ENCODE measurements at places on chromosomes 2 and 18. TPM values are rescaled to one million over a fixed set of nuclear protein-coding genes. Genes with fewer than 3 reads are reported as not detected.

VWA3B gene
- total RNA-seq: 0.59 TPM

- no peaks in the 10 kb centered on the region for H3K4me1 ChIP-seq
- no peak overlapping the region for H3K27ac ChIP-seq
- no peak for DNase-seq
- no peaks in the 10 kb centered on the region for H3K36me3 ChIP-seq
- no peak overlapping the region for H3K4me3 ChIP-seq
- H3K27me3 ChIP-seq: no peaks in the 10 kb centered on the region
These were observed 282.6 kb downstream of the CBLN2 start for GRCh38 chr18:72261590-72261989.

- DNase-seq: peak; percentile 37
- no peak overlapping the region for H3K27ac ChIP-seq
- H3K4me1 ChIP-seq: peaks cover 7% of the 10 kb centered on the region
- H3K36me3 ChIP-seq: no peaks in the 10 kb centered on the region
- H3K27me3 ChIP-seq: peaks cover 9% of the 10 kb centered on the region
- no peak overlapping the region for H3K4me3 ChIP-seq
These were observed 49.8 kb downstream of the PARD6G start for GRCh38 chr18:80197528-80197927.

SPEG gene
- total RNA-seq: 26.4 TPM

- H3K4me1 ChIP-seq: no peaks in the 10 kb centered on the region
- no peaks in the 10 kb centered on the region for H3K27me3 ChIP-seq
- H3K27ac ChIP-seq: no peak overlapping the region
- H3K36me3 ChIP-seq: peaks cover 13% of the 10 kb centered on the region
- H3K4me3 ChIP-seq: no peak overlapping the region
These were observed 23.6 kb downstream of the MALT1 start for GRCh38 chr18:58694720-58695468.

- H3K27ac ChIP-seq: no peak overlapping the region
- H3K36me3 ChIP-seq: peaks cover 13% of the 10 kb centered on the region
These were observed 9.1 kb downstream of the SCLY start for GRCh38 chr2:238069877-238070276.

- H3K36me3 ChIP-seq: no peaks in the 10 kb centered on the region
- H3K4me1 ChIP-seq: no peaks in the 10 kb centered on the region
- no peak for DNase-seq
- H3K27me3 ChIP-seq: no peaks in the 10 kb centered on the region
These were observed 489.6 kb upstream of the SPRED2 start for GRCh38 chr2:65922030-65922429.

- H3K27ac ChIP-seq: no peak overlapping the region
- peak overlapping the region; percentile 72 for H3K4me3 ChIP-seq
- peak; percentile 95 for DNase-seq
- H3K36me3 ChIP-seq: no peaks in the 10 kb centered on the region
- peaks cover 3% of the 10 kb centered on the region for H3K27me3 ChIP-seq
These were observed 697 bp downstream of the LGALSL start for GRCh38 chr2:64454386-64455332.

DNA sequence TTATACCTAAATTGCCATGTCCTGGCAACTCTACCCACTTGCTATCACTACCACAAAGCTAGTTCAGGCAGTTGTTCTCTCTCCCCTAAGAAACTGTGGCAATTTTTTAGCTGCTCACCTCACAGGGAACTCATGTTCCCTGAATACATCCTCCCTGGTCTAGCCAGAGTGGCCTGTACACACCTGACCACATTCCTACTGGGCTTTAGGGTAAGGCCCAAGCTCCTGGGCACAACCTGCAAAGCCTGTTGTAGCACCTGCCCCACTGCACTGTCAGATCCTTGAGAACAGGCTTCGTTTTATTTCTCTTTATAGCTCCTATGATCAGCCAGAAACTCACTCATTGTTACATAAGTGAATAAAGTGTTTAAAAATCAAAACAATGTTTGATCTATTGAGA, 21.5 kb downstream of the CNGA3 start:
- no peaks in the 10 kb centered on the region for H3K36me3 ChIP-seq
- peaks cover 5% of the 10 kb centered on the region for H3K27me3 ChIP-seq

- no peak overlapping the region for H3K4me3 ChIP-seq
- no peaks in the 10 kb centered on the region for H3K27me3 ChIP-seq
- no peak for DNase-seq
- peak overlapping the region; percentile 10 for H3K27ac ChIP-seq
- H3K36me3 ChIP-seq: no peaks in the 10 kb centered on the region
- peaks cover 18% of the 10 kb centered on the region for H3K4me1 ChIP-seq
These were observed 494.4 kb downstream of the TMX3 start for GRCh38 chr18:68220458-68220857.

DNA sequence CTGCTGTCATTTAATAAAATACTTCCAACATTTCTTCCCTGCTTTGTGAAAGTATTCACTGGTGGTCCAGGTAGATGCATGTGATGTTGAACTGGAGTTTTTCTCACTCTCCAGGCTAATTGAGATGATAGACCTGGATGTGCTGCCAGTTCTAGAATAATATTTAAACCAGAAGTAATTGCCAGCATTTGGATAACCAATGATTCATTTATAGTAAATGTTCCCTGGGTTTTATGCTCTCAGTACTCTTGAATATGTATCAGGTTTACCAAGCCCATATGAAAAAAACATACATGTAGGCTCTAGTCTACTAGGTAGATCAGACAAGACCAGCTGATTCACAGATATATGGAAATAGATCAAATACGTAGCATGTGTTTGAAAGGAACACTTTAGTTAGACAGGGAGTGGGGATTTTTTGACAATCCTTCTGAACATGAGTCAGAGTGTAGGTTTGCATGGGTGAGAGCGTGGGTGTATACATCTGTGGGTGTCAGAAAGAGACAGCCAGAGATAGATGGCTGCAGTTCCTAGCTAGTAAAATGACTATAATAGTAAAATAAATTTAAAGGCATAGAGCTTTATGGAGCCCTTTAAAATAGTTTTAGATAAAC, 115.1 kb downstream of the NAB1 start:
- H3K36me3 ChIP-seq: no peaks in the 10 kb centered on the region
- H3K4me1 ChIP-seq: peaks cover 13% of the 10 kb centered on the region
- H3K27ac ChIP-seq: no peak overlapping the region
- H3K4me3 ChIP-seq: no peak overlapping the region
- DNase-seq: no peak

CIAO1 gene
- total RNA-seq: 111 TPM

TMEM37 gene
- 1.1 TPM for total RNA-seq

GRCh38 chr18:44673256-44673880, 7.3 kb upstream of the SETBP1 start:
- no peak overlapping the region for H3K4me3 ChIP-seq
- H3K27ac ChIP-seq: no peak overlapping the region
- H3K4me1 ChIP-seq: no peaks in the 10 kb centered on the region
- H3K36me3 ChIP-seq: no peaks in the 10 kb centered on the region
- H3K27me3 ChIP-seq: no peaks in the 10 kb centered on the region

MGAT5 gene
- 28.3 TPM for total RNA-seq

- DNase-seq: no peak
- no peak overlapping the region for H3K27ac ChIP-seq
- H3K27me3 ChIP-seq: no peaks in the 10 kb centered on the region
- H3K4me3 ChIP-seq: no peak overlapping the region
- H3K36me3 ChIP-seq: no peaks in the 10 kb centered on the region
These were observed 617.3 kb upstream of the LRATD1 start for GRCh38 chr2:14015113-14015630.

- no peaks in the 10 kb centered on the region for H3K27me3 ChIP-seq
- H3K27ac ChIP-seq: no peak overlapping the region
- no peak overlapping the region for H3K4me3 ChIP-seq
- H3K4me1 ChIP-seq: peaks cover 7% of the 10 kb centered on the region
These were observed 109.9 kb upstream of the MAP4K3 start for GRCh38 chr2:39546937-39547336.

- H3K36me3 ChIP-seq: no peaks in the 10 kb centered on the region
- H3K27ac ChIP-seq: no peak overlapping the region
- no peaks in the 10 kb centered on the region for H3K27me3 ChIP-seq
- no peak overlapping the region for H3K4me3 ChIP-seq
- DNase-seq: peak; percentile 62
These were observed 417.5 kb downstream of the NUP35 start for GRCh38 chr2:183541766-183542165.

MYO7B gene
- under 0.01 TPM for total RNA-seq

GRCh38 chr18:9988665-9989064, 74.8 kb downstream of the VAPA start:
- no peaks in the 10 kb centered on the region for H3K4me1 ChIP-seq
- no peak for DNase-seq
- H3K27me3 ChIP-seq: peaks cover 19% of the 10 kb centered on the region
- no peak overlapping the region for H3K4me3 ChIP-seq
- H3K27ac ChIP-seq: no peak overlapping the region

DNA sequence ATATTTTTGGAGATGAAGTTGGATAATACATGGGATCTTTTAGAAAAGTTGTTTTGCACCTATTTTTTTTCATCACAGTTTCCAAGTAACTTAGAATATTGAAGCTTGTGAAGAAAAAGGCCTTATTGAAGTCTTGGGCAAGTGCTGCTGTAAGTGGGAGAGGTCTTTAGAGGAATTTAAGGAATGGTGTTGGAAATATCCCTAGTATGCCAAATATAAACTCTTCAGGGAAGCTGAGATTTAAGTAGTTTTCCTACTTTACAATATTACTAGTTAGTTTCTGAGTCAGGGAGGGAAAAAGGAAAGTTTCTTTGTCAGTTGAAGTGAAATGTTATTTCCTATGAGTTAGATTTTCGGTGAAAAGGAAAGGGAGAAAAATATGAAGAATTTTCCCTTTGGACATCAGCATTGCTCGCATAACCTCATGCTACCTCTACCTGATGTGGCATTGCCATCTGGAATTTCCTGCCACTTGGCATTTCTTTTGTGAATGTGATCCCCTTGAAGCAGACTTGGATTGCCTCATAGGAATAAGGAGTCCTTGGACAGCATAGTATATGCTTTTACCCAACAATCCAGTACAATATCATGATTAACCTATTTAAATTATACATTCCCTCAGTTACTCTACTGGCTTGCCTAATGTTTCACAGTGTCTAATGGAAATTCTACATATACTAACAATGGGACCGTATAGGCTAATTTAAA, 12.1 kb downstream of the PLEKHH2 start:
- H3K4me3 ChIP-seq: no peak overlapping the region
- H3K27me3 ChIP-seq: no peaks in the 10 kb centered on the region
- H3K4me1 ChIP-seq: peaks cover 4% of the 10 kb centered on the region
- no peak for DNase-seq
- H3K36me3 ChIP-seq: no peaks in the 10 kb centered on the region

GRCh38 chr2:215833531-215834162, 179.7 kb downstream of the MREG start:
- peaks cover 23% of the 10 kb centered on the region for H3K4me1 ChIP-seq
- H3K4me3 ChIP-seq: no peak overlapping the region
- DNase-seq: no peak
